H9 (cell line): ENCODE measurements at places on chromosomes 13 and 19. TPM values are rescaled to one million over a fixed set of nuclear protein-coding genes. Genes with fewer than 3 reads are reported as not detected.

- no peaks in the 10 kb centered on the region for H3K4me1 ChIP-seq
- no peaks in the 10 kb centered on the region for H3K27me3 ChIP-seq
- DNase-seq, result no peak
- no peak overlapping the region for H3K4me3 ChIP-seq
- H3K27ac ChIP-seq, result no peak overlapping the region
Measured at GRCh38 chr13:107807306-107808073, 407.8 kb downstream of the LIG4 start.

DNA sequence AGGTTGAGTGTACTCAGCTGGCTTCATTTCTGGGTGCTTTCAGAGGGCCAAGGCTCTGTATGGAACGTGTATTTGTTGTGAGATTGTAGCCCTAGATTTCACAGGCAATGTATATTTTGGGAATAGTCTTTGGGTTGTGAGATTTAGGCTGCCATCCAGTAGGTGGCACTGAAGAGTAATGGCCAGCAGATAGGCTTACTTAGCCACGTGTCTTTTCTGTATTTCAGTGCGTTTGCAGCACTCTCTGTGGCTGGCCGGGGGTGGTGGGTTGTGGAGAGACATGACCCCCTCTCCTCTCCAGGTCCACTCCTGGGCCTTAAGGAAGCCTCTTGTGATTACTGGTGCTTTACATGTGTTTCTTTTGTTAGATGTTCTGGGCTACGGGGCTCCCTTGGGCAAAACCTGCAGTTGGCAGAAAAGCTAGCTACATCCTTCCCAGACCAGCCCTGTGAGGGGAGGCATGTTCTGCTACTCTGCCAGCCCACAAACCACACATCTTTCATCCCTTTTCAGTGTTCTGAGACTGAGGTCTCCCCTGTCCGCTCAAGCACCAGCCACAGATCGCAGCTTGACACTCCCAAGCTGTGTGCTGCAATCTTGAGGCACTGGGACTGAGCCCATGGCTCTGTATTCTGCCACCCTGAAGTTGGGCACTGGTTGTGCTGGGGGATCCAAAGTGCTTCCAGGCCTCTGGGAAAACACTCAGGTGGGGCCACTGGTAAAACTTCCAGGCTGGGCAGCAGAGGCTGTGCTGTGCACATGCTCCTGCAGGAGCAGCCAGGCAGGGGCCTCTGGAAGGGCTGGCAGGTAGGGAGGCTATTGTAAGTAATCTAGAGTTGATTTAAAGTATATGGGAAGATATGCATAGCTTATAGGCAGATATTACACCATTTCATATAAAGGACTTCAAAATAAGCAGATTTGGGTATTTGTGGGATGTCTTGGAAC is 1096.8 kb upstream of the PCDH20 start:
- H3K27ac ChIP-seq, result no peak overlapping the region
- H3K4me1 ChIP-seq, result peaks cover 4% of the 10 kb centered on the region; the same call in 1 of the 2 replicates
- H3K4me3 ChIP-seq, result no peak overlapping the region
- peak; percentile 73 for DNase-seq

GRCh38 chr19:35793381-35794165 is 18.2 kb downstream of the ARHGAP33 start:
- no peak for DNase-seq
- H3K27ac ChIP-seq, result no peak overlapping the region
- no peak overlapping the region for H3K4me3 ChIP-seq
- peaks cover 3% of the 10 kb centered on the region; the same call in 1 of the 2 replicates for H3K27me3 ChIP-seq
- no peaks in the 10 kb centered on the region for H3K36me3 ChIP-seq

DNA sequence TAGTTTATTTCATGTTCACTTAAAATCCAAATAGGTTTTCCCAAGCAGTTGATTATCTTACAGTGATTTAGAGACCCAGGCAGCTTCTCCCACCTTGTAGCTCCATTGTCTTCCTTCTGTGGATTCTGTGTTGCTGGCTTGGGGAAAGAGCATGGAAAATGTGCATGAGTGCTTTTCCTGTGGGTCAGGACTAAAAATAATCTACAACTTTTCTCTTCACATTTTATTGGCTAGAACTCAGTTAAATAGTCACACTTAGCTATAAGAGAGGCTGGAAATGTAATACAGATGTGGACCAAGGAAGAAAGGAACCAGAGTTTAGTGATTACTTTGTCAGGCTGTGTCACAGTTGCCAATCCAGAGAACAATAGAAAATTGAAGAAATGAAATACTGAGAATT is 198.8 kb downstream of the NBEA start:
- H3K4me1 ChIP-seq, result no peaks in the 10 kb centered on the region
- DNase-seq, result no peak
- no peak overlapping the region for H3K4me3 ChIP-seq
- no peaks in the 10 kb centered on the region for H3K27me3 ChIP-seq
- peaks cover 22% of the 10 kb centered on the region for H3K36me3 ChIP-seq
- H3K27ac ChIP-seq, result no peak overlapping the region

- H3K36me3 ChIP-seq, result no peaks in the 10 kb centered on the region; the same call in 1 of the 2 replicates
- no peaks in the 10 kb centered on the region for H3K4me1 ChIP-seq
- H3K4me3 ChIP-seq, result no peak overlapping the region
- H3K27ac ChIP-seq, result no peak overlapping the region
Measured at GRCh38 chr19:41792513-41793413, 3.6 kb upstream of the CEACAM3 start.

GRCh38 chr13:33649212-33649878 is 168.6 kb upstream of the RFC3 start:
- no peaks in the 10 kb centered on the region for H3K36me3 ChIP-seq
- no peak for DNase-seq
- H3K27ac ChIP-seq, result no peak overlapping the region
- no peak overlapping the region for H3K4me3 ChIP-seq
- H3K4me1 ChIP-seq, result no peaks in the 10 kb centered on the region

- no peaks in the 10 kb centered on the region for H3K27me3 ChIP-seq
- DNase-seq, result peak; percentile 73
- no peaks in the 10 kb centered on the region; the same call in 1 of the 2 replicates for H3K4me1 ChIP-seq
- no peaks in the 10 kb centered on the region for H3K36me3 ChIP-seq
Measured at GRCh38 chr19:28468701-28469459, 744.1 kb downstream of the UQCRFS1 start.

DNA sequence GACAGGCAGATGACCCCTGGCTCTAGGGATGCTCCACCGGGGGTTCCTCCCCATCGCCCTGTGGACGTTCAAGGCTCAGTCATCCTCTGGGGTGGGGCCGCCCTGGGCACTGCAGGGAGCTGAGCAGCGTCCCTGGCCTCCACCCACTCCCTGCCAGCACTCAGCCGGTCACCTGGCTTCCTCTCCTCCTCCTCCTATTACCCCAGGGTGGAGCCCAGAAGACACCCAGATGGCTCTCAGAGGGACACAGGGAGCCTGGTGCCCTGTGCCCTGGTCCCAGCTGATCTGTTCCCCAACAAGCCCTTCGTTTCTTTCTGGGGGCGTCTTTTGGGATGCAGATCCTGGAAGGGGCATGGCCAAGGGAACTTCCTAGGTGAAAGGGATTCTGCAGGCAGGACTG is 3.7 kb upstream of the MKNK2 start:
- peak; percentile 22 for DNase-seq
- no peaks in the 10 kb centered on the region for H3K4me1 ChIP-seq
- H3K27ac ChIP-seq, result no peak overlapping the region
- no peak overlapping the region for H3K4me3 ChIP-seq

GRCh38 chr13:73767191-73767741 is 366.9 kb downstream of the KLF12 start:
- DNase-seq, result peak; percentile 59
- no peak overlapping the region for H3K4me3 ChIP-seq
- H3K4me1 ChIP-seq, result peaks cover 10% of the 10 kb centered on the region; the same call in 1 of the 2 replicates
- no peaks in the 10 kb centered on the region for H3K36me3 ChIP-seq
- no peaks in the 10 kb centered on the region for H3K27me3 ChIP-seq

GRCh38 chr19:37136111-37136510 is 36.4 kb downstream of the ZNF585A start:
- peaks cover 35% of the 10 kb centered on the region for H3K36me3 ChIP-seq
- no peak overlapping the region for H3K4me3 ChIP-seq
- no peak overlapping the region for H3K27ac ChIP-seq
- no peaks in the 10 kb centered on the region for H3K4me1 ChIP-seq

- H3K4me1 ChIP-seq, result peaks cover 9% of the 10 kb centered on the region; the same call in 1 of the 2 replicates
- H3K27ac ChIP-seq, result no peak overlapping the region
- H3K4me3 ChIP-seq, result no peak overlapping the region
- no peaks in the 10 kb centered on the region for H3K36me3 ChIP-seq
- DNase-seq, result no peak
- no peaks in the 10 kb centered on the region for H3K27me3 ChIP-seq
Measured at GRCh38 chr19:30390356-30390988, 18.3 kb downstream of the ZNF536 start.

GRCh38 chr13:33644581-33645543 is 173.1 kb upstream of the RFC3 start:
- no peaks in the 10 kb centered on the region for H3K27me3 ChIP-seq
- no peak for DNase-seq
- H3K36me3 ChIP-seq, result no peaks in the 10 kb centered on the region
- peaks cover 7% of the 10 kb centered on the region; the same call in 1 of the 2 replicates for H3K4me1 ChIP-seq
- no peak overlapping the region for H3K27ac ChIP-seq
- H3K4me3 ChIP-seq, result no peak overlapping the region

GRCh38 chr19:16217716-16218451 is 20.2 kb downstream of the AP1M1 start:
- no peaks in the 10 kb centered on the region for H3K27me3 ChIP-seq
- no peak overlapping the region for H3K27ac ChIP-seq
- H3K4me3 ChIP-seq, result no peak overlapping the region
- H3K4me1 ChIP-seq, result no peaks in the 10 kb centered on the region
- no peak for DNase-seq

GRCh38 chr13:44389876-44390275 is 16.3 kb downstream of the SERP2 start:
- DNase-seq, result no peak
- H3K36me3 ChIP-seq, result no peaks in the 10 kb centered on the region
- H3K27me3 ChIP-seq, result no peaks in the 10 kb centered on the region
- H3K27ac ChIP-seq, result no peak overlapping the region
- H3K4me3 ChIP-seq, result no peak overlapping the region

- no peaks in the 10 kb centered on the region for H3K4me1 ChIP-seq
- H3K27me3 ChIP-seq, result peaks cover 3% of the 10 kb centered on the region; the same call in 1 of the 2 replicates
- 0 out of 2 replicates have a peak overlapping the region, but pooled peaks have one; percentile 4 for H3K4me3 ChIP-seq
- no peak for DNase-seq
Measured at GRCh38 chr19:861141-861755, 1.8 kb downstream of the CFD start.

- peaks cover 2% of the 10 kb centered on the region; the same call in 1 of the 2 replicates for H3K27me3 ChIP-seq
- H3K4me3 ChIP-seq, result no peak overlapping the region
- peaks cover 33% of the 10 kb centered on the region for H3K36me3 ChIP-seq
- no peaks in the 10 kb centered on the region for H3K4me1 ChIP-seq
- no peak overlapping the region for H3K27ac ChIP-seq
Measured at GRCh38 chr19:17021793-17022590, 4.6 kb downstream of the CPAMD8 start.

GRCh38 chr13:91406619-91407018 is 8.2 kb downstream of the GPC5 start:
- peak; percentile 79 for DNase-seq
- H3K4me3 ChIP-seq, result no peak overlapping the region
- H3K4me1 ChIP-seq, result no peaks in the 10 kb centered on the region
- H3K27ac ChIP-seq, result no peak overlapping the region
- peaks cover 5% of the 10 kb centered on the region for H3K36me3 ChIP-seq

DNA sequence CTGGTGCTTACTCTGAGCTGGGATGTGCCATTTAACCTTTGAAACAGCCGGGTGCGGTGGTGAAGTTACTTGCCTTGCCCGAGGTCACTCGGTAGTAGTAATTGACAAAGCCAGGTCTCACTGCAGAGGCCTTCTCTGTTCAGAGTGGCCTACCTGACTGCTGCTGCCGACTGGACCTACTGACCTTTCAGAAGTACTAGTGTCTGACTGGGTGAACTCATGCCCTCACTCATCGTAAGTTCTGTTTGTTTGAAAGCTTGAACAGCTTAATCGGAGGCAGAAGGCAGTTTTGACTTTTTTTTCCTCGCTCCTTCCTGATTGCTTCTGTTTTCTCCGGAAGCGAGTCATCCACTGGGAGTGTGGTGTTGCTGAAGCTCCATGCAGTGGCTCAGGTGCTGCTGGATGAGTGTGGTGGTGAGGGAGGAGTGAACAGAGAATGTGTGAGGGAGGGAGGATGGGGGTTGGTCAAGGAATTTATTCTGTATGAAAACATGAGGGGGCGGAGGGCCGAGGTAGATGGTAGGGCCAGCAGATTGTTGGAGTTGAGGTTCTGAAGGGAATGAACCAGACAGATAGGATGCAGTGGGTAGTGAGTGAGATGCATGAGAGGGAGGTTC is 2.7 kb downstream of the SPINT2 start:
- H3K36me3 ChIP-seq, result peaks cover 2% of the 10 kb centered on the region; the same call in 1 of the 3 replicates
- peaks cover 12% of the 10 kb centered on the region; the same call in 1 of the 2 replicates for H3K4me1 ChIP-seq
- DNase-seq, result no peak
- H3K4me3 ChIP-seq, result peak overlapping the region; percentile 100
- no peak overlapping the region for H3K27ac ChIP-seq

DNA sequence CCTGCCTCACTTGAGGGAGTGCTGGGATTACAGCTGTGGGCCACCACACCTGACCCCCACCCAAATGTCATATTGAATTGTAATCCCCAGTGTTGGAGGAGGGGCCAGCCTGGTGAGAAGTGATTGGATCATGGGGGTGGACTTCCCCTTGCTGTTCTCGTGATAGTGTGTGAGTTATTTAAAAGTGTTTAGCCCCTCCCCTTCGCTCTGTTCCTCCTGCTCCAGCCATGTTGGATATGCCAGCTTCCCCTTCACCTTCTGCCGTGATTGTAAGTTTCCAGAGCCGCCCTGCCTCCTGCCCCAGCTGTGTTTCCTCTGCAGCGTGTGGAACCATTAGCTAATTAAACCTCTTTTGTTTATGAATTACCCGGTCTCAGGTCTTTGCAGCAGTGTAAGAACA is 13.7 kb downstream of the CHAMP1 start:
- no peak overlapping the region for H3K4me3 ChIP-seq
- H3K36me3 ChIP-seq, result peaks cover 42% of the 10 kb centered on the region
- DNase-seq, result peak; percentile 32

- H3K4me1 ChIP-seq, result no peaks in the 10 kb centered on the region
- H3K27me3 ChIP-seq, result no peaks in the 10 kb centered on the region
Measured at GRCh38 chr13:63909726-63910375, 2494.2 kb upstream of the PCDH20 start.

GRCh38 chr13:73880365-73880764 is 253.8 kb downstream of the KLF12 start:
- H3K36me3 ChIP-seq, result no peaks in the 10 kb centered on the region
- H3K4me3 ChIP-seq, result no peak overlapping the region
- no peaks in the 10 kb centered on the region for H3K27me3 ChIP-seq
- DNase-seq, result no peak
- H3K27ac ChIP-seq, result no peak overlapping the region

- no peak overlapping the region for H3K4me3 ChIP-seq
- no peaks in the 10 kb centered on the region for H3K4me1 ChIP-seq
- no peak for DNase-seq
- no peaks in the 10 kb centered on the region; the same call in 1 of the 2 replicates for H3K36me3 ChIP-seq
Measured at GRCh38 chr13:112333756-112334543, 42.2 kb upstream of the SPACA7 start.

Gene SMARCA4
- 245 and 261 TPM in 2 replicates for total RNA-seq

Gene NAPSA
- 0.33 and 0.44 TPM in 2 replicates for total RNA-seq

Gene NUDT19
- 6.1 TPM in 2 replicates for total RNA-seq

Gene TBXA2R
- total RNA-seq, result 0.63 and 0.64 TPM in 2 replicates

Gene PSG7
- not detected in 2 replicates for total RNA-seq

Gene NOVA2
- 8.8 and 8.9 TPM in 2 replicates for total RNA-seq

Gene SELENOV
- 6.7 and 6.9 TPM in 2 replicates for total RNA-seq

Gene C19orf73
- total RNA-seq, result 0.72 and 1.1 TPM in 2 replicates

Gene ADAMTSL5
- 1.4 and 1.5 TPM in 2 replicates for total RNA-seq

Gene KRTDAP
- total RNA-seq, result 0.87 and 1.3 TPM in 2 replicates

Gene TSPAN16
- not detected in 2 replicates for total RNA-seq

Gene SIGLEC10
- not detected in 2 replicates for total RNA-seq

Gene IGFL2
- not detected in 2 replicates for total RNA-seq

Gene PROZ
- total RNA-seq, result not detected in 2 replicates

Gene DLL3
- 2.4 and 2.5 TPM in 2 replicates for total RNA-seq

Gene CLEC4M
- total RNA-seq, result not detected in 2 replicates

Gene SULT2B1
- total RNA-seq, result 1.3 and 1.7 TPM in 2 replicates

Gene CAPN12
- total RNA-seq, result 10.3 and 10.5 TPM in 2 replicates
